Activated B cell treated with CpG ODN at 0.5 μM for 24 hours (primary cell): ENCODE measurements at places on chromosomes 16 and 17.

DNA sequence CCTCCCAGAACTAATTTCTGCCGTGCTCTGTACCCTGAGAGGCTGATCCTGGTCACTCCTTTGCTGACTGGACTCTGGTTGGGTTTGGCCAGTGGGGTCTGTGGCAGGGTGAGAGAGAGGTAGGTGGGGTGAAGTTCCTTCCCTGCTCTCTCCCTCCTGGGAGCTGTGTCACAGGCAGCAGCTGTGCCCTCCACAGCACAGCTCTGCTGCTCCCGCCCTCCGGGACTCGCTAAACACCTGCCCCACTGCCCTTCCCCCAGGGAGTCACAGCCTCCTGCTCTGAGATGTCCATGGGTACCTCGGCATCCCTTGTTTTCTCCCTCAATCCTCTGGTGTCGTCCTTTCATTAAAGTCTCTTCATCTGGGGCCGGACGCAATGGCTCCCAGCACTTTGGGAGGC is 66.4 kb downstream of the SRCIN1 start:
- no peak for DNase-seq

DNA sequence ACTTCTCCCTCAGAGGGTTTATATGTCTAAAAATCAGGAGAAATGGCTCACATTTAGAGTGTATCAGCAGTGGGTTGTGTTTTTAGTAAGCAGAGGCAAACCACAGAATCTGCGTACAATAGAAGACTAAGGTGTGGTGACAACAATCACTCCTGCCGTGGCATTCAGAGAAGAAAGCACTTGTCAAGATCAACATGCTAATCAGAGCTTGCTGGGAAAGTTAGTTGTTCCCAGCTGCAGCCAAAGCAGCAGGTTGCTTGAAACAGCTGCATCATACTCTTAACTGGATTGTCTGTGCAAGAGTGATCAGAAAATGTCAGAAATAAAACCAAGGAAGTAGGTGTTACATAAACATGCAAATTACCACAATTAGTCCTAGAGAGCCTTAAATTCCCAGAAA is 616.4 kb downstream of the CDH8 start:
- DNase-seq, result no peak

DNA sequence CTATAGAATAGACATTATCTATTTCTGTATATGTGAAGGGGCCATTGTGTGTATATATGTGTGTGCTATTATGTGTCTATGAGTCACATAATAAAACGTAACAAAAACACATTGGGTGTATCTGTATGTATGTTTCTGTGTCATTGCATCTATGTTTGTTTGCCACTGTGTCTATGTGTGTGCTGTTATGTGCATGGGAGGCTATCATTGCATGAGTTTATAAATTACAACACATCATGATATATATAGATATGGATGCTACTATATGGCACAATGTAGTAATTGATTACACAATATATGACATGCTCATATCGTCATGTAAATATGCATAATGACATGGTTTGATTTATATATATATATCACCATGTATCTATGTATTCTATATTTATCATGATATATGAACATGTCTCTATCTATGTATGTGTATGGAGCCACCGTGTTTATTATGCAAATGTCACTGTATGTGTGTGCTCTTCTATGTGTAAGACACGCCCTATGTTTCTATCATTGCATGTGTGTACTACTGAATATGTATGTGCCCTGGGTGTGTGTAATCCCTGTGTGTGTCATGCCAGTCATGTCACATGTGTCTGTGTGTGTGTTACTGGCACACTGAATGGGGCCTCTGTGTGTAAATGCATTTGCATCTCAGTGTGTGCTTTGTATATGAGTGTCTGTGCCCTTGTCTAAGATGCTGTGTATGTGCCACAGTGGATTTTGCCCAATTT is 1.4 kb upstream of the TSPOAP1 start:
- DNase-seq, result no peak

DNA sequence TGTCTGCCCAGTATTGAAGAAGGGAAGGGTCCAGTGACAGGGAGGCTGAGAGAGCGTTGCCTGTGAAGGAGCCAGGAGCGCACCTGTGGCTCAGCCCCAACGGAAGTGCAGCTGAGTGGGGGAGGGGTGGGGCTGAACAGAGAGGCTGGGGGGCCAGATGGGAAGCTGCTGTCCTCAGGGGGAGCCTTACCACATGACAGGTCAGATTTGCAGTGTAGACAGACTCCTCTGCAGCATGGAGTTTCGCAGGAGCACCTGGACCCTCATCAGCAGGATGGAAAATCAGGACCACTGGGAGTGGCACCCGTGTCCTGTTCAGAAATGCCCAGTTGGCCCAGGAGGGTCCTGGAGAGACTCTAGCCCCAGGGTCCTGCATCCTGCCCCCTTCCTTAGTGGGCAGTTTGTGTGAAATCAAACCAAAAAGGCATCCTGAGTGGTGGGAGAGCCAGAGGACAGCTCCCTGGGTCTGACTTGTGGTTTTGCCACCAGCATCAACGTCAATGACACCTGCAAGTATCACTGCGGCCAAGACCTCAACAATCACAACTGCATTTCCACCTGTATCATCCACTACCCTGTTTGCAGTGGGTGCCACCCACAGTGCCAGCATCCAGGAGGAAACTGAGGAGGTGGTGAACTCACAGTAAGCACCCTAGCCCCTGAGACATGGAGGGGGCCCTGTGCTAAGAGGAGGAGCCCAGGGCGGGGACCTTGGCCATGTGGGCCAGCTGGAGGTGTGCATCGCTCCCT is 7.8 kb downstream of the CD300A start:
- DNase-seq, result no peak

DNA sequence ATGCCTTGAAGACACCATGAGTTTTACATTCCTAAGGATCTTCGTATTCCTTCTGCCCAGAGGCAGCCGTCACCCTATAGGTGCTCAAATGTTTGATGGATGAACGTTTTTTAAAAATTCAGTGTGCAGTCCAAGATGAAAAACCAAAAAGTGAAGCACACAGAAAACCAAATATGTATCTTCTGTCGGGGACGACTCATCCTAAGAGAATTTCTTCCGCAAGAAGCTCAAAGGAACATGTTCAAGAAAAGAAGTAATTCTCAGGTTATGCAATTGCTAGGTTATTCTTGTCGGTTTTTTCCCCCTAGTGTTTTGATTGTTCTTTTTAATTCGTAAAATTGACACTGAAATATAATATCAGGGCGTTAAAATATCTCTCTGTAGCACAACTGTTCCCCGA is 1.4 kb downstream of the CENPV start:
- DNase-seq, result no peak
